ENCODE measurements at places on chromosomes 5 and 9.

GRCh38 chr5:177035976-177036375 lies 13.5 kb downstream of the ZNF346 start:
- DNase-seq, result no peak

DNA sequence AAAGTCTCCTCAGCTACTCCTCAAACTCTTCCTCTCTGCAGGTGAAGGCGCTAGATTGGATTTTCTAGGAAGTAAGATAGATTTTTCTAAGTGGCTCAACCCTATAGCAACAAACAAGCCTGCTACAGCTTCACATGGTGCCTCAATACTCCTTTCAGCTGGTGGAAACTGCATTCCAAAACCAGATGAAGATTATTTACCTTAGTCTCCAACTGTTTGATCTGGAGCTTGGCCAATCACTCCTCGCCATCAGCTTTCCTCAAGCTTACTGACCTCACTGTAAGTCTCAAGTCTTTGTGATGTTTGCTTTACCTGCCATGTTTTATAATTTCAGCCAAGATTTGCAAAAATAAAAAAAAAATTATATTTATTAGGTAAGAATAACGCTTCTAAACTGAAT lies 622.4 kb downstream of the CHSY3 start:
- DNase-seq, result no peak

DNA sequence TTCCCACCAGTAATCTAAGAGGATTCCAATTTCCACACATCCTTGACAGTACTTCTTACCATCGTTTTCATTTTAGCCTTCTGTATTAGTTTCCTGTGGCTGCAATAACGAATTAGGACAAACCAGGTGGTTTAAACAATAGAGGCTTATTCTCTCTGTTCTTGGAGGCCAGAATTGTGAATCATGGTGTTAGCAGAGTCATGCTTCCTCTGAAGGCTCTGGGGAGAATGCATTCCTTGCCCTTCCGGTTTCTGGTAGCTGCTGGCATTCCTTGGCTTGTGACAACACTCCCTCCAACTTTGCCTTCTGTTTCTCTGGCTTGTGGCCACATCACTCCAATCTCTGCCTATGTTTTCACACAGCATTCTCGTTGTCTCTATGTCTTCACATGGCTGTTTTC lies 23.5 kb downstream of the RIGI start:
- no peak for DNase-seq

- DNase-seq, result no peak
These were observed 575.9 kb downstream of the RAB3C start for GRCh38 chr5:59158637-59159391.

Measured in GOT3 (cell line).